ENCODE measurements at places on chromosomes 5 and 9.

- no peak for DNase-seq
Measured at GRCh38 chr9:33128570-33128969, 38.6 kb downstream of the B4GALT1 start.

GRCh38 chr9:11758016-11758415, 935.2 kb upstream of the TYRP1 start:
- DNase-seq: no peak

DNA sequence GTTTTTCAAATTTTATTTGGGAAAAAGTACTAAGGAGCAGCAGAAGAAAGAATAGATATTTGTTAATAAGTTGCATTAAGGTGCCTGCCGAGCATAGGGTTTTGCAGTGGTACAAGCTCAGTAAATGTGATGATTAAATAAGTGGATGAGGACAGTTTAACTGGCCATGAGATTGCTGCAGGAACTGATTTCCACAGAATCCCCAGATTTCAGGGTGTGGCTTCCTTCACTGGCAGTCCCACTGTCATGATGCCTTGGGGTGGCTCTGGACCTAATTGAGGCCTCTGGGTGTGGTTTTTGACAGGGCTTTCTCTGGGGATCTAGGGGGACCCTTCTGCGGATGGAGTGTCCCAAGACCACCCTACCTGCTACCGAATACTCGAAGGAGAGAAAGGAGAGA, 1.4 kb downstream of the PHF24 start:
- no peak for DNase-seq

- no peak for DNase-seq
Measured at GRCh38 chr9:131657940-131658339, 81.9 kb downstream of the RAPGEF1 start.

DNA sequence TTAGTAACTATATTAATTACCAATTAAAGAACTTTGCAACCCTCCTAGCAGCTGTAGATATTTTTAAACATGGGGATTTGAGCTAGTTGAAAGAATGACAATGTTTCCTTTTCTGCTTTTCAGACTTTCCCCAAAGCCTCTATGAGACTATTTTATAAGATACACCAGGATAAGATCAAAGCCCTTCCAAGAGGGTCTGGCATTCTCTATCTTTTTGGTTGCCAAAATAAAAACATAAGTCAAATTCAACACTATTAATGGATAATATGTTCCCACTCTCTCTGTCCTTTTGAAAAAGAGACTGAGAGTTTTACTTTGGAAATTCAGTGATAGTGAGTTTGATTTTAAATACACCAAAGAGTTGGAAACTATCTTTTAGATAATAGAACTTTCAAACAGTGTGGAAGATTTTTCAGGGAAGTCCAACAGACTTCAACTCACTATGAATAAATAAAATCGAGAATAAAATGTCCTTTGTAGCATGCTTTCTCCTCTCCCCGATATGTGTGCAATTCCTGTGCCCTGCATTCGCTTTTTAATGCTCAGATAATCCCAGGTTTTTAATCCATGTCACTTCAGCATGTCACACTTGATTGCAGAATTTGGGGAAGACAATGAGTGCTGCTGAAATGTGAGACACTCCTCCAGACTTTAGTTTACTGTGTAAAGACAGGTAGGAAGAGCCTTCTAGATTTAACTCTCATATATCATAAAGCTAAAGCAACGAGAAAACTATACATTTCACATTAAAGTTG, 1095.7 kb upstream of the DMAC1 start:
- DNase-seq: no peak

GRCh38 chr5:130939059-130939458, 226.0 kb downstream of the HINT1 start:
- no peak for DNase-seq

DNA sequence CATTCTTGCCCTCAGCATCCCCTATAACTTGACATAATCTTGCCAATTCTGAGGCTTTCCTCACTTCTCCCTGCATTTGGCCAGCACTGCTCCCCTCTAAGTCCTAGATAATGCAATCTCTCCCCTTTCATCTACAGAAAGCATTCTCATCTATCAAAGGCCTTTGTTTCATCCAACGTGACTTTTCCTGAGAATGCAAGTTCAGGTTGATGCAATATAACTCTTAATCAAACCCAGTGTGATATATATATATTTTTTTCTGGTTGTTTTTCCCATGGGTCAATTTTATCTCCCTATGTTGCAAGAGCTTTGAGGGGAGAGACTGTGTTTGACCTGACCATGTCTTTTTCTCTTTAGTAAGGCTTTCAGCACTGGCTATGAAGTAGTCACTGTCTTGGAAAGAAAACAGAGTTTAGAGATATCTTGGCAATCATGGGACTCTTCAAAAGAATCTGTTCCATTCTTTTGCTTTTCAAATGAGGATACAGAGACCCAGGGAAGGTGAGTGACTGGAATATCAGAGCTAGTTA, 268.6 kb downstream of the TRPM3 start:
- DNase-seq: no peak

- peak; percentile 88 for DNase-seq
Measured at GRCh38 chr9:70519912-70520724, 105.7 kb upstream of the KLF9 start.

DNA sequence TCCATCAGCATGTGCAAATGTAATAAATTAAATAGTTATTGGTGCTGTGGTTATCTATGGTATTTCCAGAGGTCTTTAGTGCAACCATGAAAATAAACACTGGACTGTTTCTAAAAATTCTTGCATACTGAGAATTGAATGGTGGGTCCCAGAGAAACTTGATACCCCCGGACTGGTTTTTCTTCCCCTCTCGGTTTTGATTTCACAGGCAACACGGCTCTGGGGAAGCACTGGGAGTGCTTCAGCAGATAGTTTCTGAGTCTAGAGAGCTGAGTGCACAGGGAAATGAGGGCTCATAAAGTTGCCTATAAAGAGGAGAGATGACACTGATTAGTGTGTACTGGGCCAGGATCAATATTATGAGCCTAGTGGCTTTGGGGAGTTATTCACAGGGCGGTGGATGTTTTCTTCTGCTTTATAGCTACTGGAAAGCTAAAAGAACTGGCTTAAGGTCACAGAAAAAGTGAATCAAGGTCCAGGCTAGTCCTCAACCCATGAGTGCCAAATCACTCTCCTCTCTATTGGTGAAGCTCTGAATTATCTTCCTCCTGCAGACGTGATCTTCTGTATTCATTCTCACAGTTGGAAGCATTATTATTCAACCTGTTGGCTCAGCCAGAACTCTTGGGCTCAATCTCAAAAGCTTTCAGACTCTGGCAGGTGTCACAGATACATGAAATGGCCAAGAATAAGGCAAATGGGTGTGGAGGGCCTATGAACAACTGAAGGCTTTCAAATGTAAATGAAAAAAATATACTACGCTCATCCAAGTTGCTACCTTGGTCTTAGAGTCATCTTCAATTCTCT, 170.2 kb upstream of the HMHB1 start:
- DNase-seq: no peak

- no peak for DNase-seq
Measured at GRCh38 chr9:131649646-131650045, 90.2 kb downstream of the RAPGEF1 start.

GRCh38 chr5:120098426-120098825, 365.7 kb upstream of the PRR16 start:
- no peak for DNase-seq

DNA sequence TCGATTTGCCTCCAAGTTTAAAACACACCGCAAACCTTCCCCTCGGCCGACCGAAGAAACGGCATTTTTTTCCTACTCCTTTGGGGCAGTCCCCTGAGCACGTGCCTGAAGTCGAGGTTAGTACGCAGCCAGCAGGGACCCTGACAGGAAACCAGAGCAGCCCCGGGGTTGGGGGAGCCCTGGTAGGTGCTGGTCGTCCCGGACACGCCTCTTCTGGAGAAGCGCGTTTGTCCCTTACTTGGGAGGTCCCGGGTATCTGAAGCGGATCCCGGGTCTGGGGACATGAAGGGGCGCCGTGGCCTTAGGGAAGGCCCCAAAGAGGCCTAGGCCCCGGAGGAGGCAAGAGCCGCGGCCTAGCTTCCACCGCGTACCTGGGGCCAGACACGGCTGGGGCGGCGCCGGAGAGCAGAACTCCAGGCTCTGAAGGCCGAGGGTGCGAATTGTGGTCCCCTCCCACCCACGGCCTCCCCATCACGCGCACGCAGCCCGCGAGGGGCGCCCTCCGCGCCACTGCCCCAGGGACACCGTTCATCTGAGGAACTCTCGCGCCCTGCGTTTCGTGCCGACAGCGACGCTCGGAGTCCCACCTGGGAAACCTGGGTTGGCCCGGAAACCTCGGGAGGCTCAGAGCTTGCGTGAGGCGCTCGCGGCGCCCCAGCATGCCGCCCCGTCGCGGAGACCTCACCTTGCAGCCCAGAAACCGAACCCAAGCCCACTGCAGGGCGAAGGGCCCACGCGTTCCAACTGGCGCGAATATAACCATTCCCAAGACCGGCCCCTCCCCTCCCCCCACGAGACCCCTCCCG, 10.4 kb downstream of the OTP start:
- DNase-seq: no peak

GRCh38 chr5:1318659-1319251, 23.9 kb upstream of the TERT start:
- DNase-seq: no peak

- DNase-seq: no peak
Measured at GRCh38 chr9:78989031-78989658, 582.6 kb upstream of the TLE4 start.

DNA sequence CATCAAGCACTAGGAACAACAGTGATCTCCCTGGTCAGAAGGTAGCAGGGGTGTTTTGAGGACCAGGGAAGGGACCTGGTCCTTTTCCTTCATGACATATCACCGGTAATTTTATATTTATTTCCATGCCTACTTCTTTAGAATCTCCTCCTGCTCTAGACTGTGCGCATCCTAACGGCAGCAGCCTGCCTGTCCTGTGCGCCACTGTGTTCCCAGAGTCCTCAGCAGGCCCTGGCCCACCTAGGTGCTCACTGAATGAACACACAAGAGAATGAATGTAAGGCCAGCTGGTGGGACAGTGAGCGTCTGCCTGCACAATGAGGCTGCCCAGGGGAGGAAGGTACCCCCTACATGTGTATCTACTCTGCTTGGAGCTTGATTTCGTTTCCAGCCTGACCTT, 51.5 kb downstream of the C5orf15 start:
- DNase-seq: no peak

DNA sequence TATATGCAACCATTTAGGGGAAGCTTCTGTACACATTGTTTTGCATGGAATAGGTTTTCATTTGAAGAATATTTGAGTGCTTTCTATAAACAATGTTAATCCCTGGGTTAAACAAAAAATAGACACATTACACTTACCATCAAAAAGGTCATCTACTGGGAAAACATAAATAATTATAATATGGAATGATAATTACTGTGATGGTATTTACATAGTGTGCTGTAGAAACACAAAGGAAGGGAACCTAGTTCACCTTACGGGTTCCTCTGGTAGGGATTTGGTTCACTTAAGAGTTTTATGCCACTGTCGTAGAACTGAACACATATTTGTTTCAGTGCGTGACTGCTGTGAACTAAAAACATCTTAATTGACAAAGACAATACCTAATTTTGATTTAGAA, 44.9 kb downstream of the SLC44A1 start:
- DNase-seq: no peak

- peak; percentile 5 for DNase-seq
Measured at GRCh38 chr9:115118879-115119218, 892 bp upstream of the TNC start.

DNA sequence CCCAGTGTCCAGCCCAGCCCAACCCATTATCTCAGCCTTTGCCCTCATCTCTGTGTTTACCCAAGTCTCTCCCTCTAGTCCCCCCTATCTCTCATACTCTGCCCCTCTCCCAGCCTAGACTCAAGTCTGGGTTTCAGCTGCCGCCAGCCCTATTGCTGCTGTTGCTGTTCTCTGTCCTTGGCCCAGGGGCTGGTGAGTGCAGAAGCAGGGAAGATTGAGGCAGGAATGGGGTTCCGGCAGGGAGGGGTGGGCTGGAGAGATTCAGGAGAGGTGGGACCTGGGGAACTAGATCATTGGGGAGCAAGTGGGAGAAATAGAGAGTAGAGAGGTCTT, 702 bp downstream of the TMEM8B start:
- DNase-seq: no peak

DNA sequence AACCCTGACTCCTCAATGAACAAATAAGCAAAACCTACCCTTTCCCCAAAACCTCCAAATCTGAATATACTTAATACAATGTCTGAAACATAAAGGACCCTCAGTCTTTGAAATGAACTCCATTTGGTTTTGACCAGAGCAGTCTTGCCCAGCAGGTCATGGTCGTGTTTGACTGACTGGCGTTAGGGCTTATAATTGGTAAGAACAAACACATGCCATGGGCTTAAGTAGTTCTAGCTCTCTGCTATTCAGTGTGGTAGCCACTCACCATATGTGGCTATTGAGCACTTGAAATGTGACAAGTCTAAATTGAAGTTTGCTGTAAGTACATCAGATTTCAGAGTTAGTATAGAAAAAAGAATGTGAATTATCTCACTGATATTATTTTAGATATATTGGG, 42.1 kb downstream of the LRRTM2 start:
- DNase-seq: no peak

DNA sequence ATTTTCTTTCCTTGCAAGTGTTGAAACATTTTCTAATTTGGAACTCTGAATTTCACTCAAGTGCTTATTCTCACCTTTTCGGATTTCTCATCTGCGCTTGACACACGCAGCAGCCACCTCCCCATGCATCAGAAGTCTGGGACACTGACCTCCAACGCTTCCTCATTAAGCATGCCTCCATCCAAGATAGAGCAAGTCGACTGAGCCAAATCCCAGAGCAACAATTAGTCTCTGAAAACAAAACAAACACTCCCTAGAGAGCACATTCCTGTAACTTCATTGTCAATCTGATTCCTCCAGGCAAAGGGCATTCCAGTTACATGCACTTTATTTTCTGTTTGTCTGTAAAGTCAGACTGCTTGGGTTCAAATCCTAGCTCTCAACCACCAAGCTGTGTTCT, 5.7 kb downstream of the CD180 start:
- no peak for DNase-seq

DNA sequence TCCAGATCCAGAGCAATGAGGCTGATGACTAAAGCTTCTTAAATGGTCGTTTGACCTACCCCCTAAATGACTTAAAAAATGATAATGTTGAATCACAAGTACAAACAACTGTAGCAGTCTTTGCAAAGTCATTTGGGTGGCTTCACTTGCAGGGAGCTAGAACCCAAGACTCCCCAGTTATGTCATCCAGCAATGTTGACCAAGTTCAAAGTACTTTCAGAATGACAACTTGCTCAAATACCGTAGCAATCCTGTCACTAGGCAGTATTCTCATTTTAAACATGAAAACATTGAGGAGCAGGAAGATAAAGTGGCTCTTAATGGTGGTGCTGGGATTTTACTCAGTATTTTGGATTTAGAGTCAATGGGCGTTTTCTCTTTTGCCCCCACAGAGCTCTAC, 1217.0 kb upstream of the DMAC1 start:
- no peak for DNase-seq

- DNase-seq: no peak
Measured at GRCh38 chr9:132201139-132201538, 39.3 kb downstream of the NTNG2 start.

GRCh38 chr5:173664154-173664526, 47.7 kb upstream of the BOD1 start:
- no peak for DNase-seq

DNA sequence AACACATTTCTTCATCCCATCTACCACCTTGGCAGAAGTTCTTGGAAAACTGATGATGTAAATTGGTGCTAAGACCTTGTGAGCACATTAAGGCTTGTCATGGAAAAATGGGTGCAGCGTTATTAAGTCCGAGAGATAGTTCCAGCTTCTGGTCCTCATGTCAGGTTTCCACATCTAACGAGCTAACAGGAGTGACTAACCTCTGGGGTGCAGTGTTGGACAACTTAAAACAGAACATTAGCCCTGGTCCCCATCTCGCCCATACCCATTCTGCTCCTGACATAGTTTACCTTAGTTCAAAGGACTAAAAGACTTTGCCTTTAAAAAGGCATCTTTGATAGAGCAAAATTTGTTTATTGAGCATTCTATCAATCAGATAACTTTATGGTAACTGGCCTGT, 128.0 kb downstream of the SLC1A3 start:
- DNase-seq: peak; percentile 6
